ENCODE measurements at places on chromosomes 3 and 15.

DNA sequence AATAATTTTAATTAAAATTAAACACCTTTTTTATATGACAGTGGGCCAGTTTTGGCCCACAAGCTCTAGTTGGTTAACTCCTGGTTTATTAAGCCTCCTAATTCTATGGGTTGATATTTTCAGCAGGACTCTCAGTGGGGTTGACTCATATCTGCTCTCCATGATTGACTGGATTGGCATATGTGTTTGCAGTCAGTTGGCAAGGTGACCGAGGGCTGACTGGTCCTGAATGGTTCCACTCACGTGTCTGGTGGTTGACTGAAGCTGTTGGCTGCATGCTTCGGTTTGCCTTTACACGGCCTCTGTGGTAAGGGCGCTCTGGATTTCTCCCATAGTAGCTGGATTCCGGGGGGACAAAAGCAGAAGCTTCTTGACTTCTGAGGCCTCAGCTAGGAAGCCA lies 65.3 kb upstream of the ZNF280D start:
- DNase-seq, result no peak

GRCh38 chr3:190396001-190396400 lies 8.0 kb downstream of the CLDN16 start:
- no peak for DNase-seq

DNA sequence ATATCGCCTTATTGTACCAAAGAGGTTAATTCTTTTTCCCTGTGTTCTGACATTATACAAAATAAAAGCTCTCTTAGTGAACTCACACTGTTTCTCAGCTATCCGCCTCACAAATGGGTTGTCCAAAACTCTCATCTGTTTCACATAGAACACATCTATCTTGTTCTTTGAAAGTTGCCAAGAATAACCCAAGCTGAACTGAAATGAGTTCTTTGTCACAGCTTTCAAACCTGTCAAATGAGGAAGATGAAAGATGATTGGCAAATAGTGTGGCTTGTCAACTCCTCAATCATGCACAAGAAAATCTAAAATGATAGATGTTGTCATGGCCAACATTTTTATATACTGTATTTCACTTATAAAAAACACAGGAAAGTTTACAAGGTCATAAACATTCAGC lies 168.1 kb upstream of the OSTN start:
- no peak for DNase-seq

- no peak for DNase-seq
Measured at GRCh38 chr15:78978601-78979179, 33.8 kb upstream of the CTSH start.

GRCh38 chr3:13241621-13242363 lies 168.6 kb upstream of the IQSEC1 start:
- no peak for DNase-seq

- DNase-seq, result no peak
Measured at GRCh38 chr3:58179235-58180098, 31.3 kb downstream of the DNASE1L3 start.

DNA sequence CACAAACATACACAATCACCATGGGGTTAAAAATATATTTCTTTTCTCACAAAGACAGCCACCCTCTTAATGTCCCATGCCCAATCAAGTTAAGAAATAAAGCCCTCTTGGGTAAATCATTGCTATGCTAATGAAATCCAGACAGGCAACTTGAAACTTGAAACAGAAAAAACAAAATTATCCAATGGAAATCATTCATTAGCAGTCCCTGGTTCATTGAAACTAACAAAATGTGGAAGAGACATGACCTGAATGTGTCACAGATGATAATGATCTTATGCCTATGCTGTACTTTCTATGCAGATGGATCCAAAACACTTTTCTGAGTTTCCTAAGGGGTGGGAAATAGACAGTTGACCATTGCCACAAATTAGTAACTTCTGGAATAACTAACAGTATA lies 983.7 kb downstream of the MCTP2 start:
- no peak for DNase-seq

- no peak for DNase-seq
Measured at GRCh38 chr3:69121950-69122349, 445 bp downstream of the LMOD3 start.

GRCh38 chr15:47773143-47773542 lies 55.8 kb downstream of the SEMA6D start:
- no peak for DNase-seq

DNA sequence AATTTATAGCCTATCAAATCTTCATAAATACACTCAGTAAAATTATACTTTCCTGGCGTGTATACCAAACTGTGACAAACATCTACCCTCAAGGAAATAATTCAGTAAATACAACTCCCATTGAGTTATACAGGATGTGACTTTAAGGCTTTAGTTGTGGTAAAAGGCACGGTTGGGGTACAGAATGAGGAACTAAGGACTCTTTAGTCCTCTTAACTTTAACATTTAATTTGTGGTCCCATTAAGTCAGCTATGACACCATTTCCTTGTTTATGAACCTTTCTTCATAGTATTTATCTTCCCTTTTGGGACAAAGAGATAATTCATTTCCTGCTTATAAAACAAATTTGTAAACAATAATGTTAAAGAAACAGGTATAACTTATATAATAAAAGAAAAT lies 30.2 kb downstream of the IFT80 start:
- DNase-seq, result no peak

DNA sequence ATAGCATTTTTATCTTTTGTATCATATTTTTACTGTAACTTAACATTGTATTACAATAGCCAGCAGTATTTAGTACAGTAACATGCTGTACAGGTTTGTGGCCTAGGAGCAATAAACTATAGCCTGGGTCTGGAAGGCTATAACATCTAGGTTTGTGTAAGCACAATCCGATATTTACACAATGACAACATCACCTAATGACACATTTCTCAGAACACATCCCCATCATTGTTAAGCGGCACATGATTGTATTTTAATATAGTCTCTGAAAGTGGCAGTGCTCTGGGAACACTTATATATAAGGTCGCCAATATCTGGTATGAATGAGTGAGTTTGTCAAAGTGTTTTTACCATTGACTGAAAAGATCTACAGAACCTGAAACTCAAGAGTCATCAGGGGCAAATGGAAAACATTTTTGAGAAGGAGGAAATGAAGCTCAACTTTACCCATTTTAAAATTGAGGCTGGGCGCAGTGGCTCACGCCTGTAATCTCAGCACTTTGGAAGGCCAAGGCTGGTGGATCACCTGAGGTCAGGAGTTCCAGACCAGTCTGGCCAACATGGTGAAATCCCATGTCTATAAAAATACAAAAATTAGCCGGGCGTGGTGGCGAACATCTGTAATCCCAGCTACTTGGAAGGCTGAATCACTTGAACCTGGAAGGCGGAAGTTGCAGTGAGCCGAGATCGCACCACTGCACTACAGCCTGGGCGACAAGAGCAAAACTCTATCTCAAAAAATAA lies 38.8 kb upstream of the TNFSF10 start:
- DNase-seq, result no peak

DNA sequence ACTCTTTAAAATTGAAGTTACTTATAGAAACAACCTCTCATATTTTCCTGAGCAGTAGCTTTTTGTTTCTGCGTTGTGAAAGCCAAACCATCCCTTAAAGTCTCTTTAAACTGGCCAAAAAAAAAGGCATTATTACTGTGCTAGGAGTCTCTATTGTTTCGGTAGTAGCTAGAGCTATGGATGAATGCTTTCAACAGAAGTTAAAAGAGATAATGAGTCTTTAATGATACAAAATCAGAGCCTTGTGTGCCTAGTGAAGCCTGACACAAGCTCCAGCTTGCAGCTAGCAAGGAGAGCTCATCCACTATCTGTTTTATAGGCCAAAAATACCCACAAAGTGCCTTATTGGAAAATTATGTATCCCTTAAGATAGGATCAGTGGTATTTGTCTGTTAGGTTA lies 360.4 kb upstream of the CDIN1 start:
- DNase-seq, result no peak

GRCh38 chr15:87671289-87671688 lies 585.2 kb downstream of the NTRK3 start:
- no peak for DNase-seq

DNA sequence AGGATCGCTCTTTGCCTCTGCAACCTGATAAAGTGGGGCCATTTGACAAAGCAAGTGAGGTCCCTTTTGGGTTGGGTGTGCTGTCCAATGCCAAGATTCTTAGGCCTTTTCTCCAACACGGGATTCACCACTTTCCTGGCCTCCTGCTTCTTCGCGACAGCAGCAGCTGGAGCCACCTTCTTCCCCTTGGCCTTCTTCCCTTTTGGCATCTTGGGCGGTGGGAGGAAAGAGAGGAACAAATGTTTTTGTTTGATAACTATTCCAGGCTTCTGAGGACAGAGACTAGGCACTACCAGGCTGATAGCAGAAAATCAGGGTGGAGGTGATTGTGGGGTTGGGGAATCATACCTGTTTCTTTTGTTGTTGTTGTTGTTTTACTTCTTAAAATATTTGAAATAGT lies 30.0 kb upstream of the FAM81A start:
- DNase-seq, result no peak

DNA sequence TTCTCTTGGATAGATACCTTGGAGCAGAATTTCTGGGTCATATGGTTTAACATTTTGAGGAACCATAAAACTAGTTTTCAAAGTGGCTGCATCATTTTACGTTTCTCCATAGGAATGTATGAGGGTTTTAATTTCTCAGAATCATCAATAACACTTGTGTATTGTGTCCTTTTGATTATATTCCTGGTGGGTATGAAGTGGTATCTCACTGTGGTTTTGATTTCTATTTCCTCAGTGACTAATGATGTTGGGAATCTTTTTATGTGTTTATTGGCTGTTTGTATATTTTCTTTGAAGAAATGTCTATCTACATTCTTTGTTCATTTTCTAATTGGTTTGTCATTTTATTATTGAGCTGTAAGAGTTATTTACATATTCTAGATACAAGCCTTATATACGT lies 28.8 kb downstream of the CDIN1 start:
- no peak for DNase-seq

- no peak for DNase-seq
Measured at GRCh38 chr3:143627336-143627735, 220.9 kb downstream of the SLC9A9 start.

- DNase-seq, result no peak
Measured at GRCh38 chr3:193813501-193813830, 220.5 kb downstream of the OPA1 start.

DNA sequence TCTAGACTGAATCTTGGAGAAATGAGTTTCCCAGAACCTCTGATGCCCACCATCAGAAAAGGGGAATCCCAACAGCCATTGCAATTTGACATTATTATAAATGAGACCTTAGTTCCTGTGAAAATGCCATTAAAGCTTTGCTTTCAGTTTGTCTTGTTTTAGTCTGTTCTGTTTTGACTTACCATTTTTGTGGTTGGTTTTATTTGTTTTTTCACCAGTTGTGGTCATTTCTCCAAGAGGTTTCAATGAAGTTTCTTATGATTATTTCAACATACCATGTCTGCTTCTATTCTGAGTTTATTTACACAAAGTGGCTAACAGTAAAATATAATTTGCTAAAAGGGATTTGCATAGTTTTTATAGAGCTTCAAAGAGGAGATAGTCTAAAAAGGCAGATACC lies 175.0 kb upstream of the MCTP2 start:
- no peak for DNase-seq

DNA sequence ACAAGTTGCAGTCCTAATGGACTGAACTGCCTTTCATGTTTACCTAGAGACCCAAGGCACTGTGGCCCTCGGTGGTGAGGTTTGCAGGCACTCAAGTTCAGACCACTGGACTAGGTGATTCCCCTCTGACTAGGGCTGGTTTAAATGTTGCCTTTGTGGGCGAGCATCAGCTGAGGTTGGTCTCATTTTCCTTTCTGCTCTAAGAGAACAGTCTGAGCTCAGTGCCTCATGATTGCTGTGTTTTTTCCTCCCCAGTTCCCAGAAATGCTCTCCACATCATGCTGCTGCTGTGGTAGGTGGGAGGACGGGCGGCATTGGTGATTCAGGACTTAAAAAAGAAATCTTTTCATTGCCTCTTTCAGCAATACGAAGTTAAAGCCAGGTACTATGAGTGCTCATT lies 237.2 kb downstream of the MBNL1 start:
- DNase-seq, result no peak

DNA sequence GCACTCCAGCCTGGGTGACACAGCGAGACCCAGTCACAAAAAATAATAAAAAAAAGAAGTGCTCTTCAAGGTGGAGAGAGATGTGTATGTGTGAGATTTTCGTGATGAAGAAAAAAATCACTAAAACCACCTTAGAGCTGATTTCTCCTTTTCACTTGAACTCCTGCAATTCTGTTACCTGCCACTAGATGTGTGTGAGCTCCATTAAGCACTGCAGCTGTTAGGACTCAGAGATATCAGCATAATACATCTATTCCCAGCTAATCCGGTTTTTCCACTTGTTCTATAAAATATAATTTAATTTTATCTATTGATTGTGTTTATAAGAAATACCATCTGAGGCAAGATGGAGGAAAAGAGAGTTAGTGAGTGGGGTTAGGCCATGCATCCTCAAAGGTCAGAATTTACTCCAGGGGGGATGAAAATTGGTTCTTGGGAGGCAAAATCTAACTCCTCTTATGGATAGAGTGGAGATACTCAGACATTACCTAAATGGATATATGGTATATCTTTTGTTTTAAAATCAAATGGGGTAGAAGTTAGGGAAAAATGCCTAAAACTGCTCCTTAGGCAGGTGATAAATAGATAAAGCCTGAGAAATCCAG lies 152.7 kb downstream of the IL20RB start:
- DNase-seq, result no peak

DNA sequence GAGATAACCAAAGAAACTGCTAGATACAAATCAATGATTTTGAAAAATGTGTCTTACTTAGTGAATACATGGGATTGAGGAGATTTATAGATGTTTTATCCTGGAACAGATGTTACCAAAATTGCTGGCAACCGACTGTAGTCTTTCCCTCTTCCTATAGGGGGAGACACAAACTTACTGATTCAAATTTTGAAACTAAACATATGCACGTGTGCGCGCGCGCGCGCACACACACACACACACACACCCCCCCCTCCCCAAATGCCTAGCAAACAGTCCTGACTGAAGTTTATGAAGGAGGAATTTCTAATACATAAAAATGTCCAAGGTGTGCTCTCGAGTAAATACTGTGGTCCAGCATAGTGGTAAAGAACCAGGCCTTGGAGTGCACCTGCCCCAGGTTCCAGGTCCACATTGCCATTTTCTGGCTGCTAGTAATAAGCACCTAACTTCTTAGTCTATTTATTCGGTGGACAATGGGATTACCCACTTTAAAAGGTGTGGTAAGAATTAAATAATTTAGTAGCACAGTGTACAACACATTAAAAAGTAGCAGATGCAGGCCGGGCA lies 18.5 kb upstream of the C3orf62 start:
- DNase-seq, result no peak

Data from epithelial cell of prostate (primary cell).